ENCODE measurements at places on chromosomes 12 and 14. TPM values are rescaled to one million over a fixed set of nuclear protein-coding genes. Genes with fewer than 3 reads are reported as not detected.

Gene SLC4A8
- 0.14 TPM for polyA plus RNA-seq

Gene LIN7A
- not detected for polyA plus RNA-seq

DNA sequence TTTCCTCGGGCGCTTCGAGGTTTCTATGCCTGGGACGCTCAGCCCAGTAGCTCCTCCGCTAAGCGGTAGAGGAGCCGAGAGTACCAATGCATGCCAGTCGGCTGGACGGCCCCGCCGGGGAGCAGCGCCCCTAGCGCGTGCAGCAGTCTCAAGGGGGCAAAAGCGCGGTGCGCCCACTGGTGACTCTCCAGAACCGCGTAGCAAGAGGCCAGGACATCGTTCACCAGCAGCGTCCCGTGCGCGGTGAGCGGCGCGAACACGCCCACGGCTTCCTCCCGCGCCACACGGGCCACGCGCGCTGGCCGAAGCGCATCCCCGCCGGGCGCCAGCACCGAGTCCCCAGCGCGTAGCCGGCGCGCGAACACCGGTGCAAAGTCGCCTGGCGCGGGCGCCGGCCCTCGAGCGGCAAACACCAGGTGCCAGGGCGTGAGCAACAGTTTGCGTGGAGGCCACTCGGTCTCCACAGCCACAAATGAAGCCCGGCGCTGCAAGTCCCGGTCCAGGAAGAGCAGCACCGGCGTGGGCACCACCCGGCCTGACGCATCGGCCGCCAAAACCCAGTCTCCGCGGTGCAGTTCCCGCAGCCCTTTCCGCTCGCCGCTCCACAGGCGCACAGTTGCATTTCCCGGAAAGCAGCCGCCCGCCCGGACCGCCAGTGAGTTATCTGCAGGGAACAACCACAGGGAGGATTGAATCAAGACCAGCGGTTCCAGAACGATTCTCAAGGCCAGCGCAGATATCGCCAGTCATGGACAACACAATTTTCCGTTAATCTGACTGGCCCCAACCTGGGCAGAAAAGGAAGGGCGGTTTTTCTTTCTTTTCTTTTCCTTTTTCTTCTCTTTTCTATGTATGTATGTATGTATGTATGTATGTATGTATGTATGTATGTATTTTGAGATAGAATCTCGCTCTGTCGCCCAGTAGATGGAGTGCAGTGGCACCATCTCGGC, 4.5 kb downstream of the DHH start:
- peaks cover 58% of the 10 kb centered on the region for H3K27me3 ChIP-seq
- H3K36me3 ChIP-seq, result no peaks in the 10 kb centered on the region
- DNase-seq, result peak; percentile 43
- peaks cover 74% of the 10 kb centered on the region for H3K4me1 ChIP-seq
- peak overlapping the region; percentile 11 for H3K4me3 ChIP-seq

Gene APOF
- not detected for polyA plus RNA-seq

Gene FAIM2
- polyA plus RNA-seq, result 0.59 TPM

Gene RAD51B
- polyA plus RNA-seq, result 22.0 TPM

GRCh38 chr12:120925740-120926563, 21.8 kb upstream of the SPPL3 start:
- H3K27ac ChIP-seq, result no peak overlapping the region
- no peaks in the 10 kb centered on the region for H3K4me1 ChIP-seq
- no peaks in the 10 kb centered on the region for H3K27me3 ChIP-seq
- H3K4me3 ChIP-seq, result no peak overlapping the region
- H3K36me3 ChIP-seq, result no peaks in the 10 kb centered on the region

Gene CLEC4E
- not detected for polyA plus RNA-seq

- no peaks in the 10 kb centered on the region for H3K36me3 ChIP-seq
- H3K4me1 ChIP-seq, result no peaks in the 10 kb centered on the region
- no peak overlapping the region for H3K27ac ChIP-seq
- no peak overlapping the region for H3K4me3 ChIP-seq
These were observed 55.0 kb downstream of the TMEM30B start for GRCh38 chr14:61226015-61226654.

Gene SMOC1
- polyA plus RNA-seq, result not detected

Gene TPPP2
- polyA plus RNA-seq, result not detected

- DNase-seq, result no peak
- no peaks in the 10 kb centered on the region for H3K27me3 ChIP-seq
- H3K4me3 ChIP-seq, result no peak overlapping the region
- H3K27ac ChIP-seq, result no peak overlapping the region
These were observed 8.1 kb upstream of the P2RX7 start for GRCh38 chr12:121124402-121125109.

Gene MSRB3
- not detected for polyA plus RNA-seq

DNA sequence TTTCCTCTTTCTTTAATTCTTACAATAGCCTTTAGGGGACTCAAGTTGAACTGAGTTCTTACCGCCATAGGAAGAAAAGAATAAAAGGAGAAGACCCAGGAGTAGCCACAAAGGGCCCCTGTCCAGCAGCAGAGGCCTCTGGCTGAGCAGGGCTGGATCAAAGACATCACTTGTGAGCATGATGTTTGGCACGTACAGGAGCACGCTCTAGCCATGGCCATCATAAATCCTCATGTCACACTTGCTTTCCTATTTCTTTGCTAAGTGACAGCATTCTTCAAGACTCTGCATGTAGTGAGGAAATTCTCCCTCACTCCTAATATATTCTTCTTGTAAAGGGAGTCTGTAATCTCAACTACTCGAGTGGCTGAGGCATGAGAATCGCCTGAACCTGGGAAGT, 15.7 kb downstream of the CLEC4C start:
- H3K4me3 ChIP-seq, result no peak overlapping the region
- H3K4me1 ChIP-seq, result no peaks in the 10 kb centered on the region
- no peaks in the 10 kb centered on the region for H3K36me3 ChIP-seq
- no peaks in the 10 kb centered on the region for H3K27me3 ChIP-seq

DNA sequence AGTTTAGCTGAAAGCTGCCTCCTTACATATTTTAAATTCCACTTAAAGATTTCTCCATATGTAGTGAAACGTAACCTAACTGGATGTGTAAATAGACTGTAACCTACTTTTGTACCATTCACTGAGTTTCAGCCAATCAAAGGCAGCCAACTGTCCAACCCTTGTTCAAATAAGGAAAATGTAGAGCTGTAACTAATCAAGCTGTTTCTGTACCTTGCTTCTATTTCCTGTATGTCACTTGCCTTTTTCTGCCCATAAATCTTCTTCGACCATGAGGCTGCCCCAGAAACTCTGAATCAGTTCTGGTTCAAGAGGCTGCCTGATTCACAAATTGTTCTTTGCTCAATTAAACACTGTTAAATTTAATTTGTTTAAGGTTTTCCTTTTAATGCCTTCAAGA, 6.3 kb downstream of the SLC7A8 start:
- H3K36me3 ChIP-seq, result no peaks in the 10 kb centered on the region
- H3K27ac ChIP-seq, result no peak overlapping the region
- H3K4me1 ChIP-seq, result peaks cover 5% of the 10 kb centered on the region
- peaks cover 7% of the 10 kb centered on the region for H3K27me3 ChIP-seq
- no peak for DNase-seq

GRCh38 chr12:118325081-118325480, 47.6 kb downstream of the TAOK3 start:
- H3K4me1 ChIP-seq, result no peaks in the 10 kb centered on the region
- no peak overlapping the region for H3K27ac ChIP-seq
- no peak for DNase-seq
- H3K36me3 ChIP-seq, result no peaks in the 10 kb centered on the region
- H3K4me3 ChIP-seq, result no peak overlapping the region

- H3K36me3 ChIP-seq, result no peaks in the 10 kb centered on the region
- no peak overlapping the region for H3K4me3 ChIP-seq
- no peak for DNase-seq
These were observed 17.8 kb upstream of the EIF2B2 start for GRCh38 chr14:74985028-74985310.

- peak overlapping the region; percentile 88 for H3K27ac ChIP-seq
- peak overlapping the region; percentile 39 for H3K4me3 ChIP-seq
- H3K27me3 ChIP-seq, result no peaks in the 10 kb centered on the region
- peaks cover 91% of the 10 kb centered on the region for H3K4me1 ChIP-seq
These were observed 66.7 kb downstream of the CCDC88C start for GRCh38 chr14:91350813-91351511.

- H3K4me1 ChIP-seq, result peaks cover 21% of the 10 kb centered on the region
- no peaks in the 10 kb centered on the region for H3K27me3 ChIP-seq
- H3K4me3 ChIP-seq, result no peak overlapping the region
- no peaks in the 10 kb centered on the region for H3K36me3 ChIP-seq
- H3K27ac ChIP-seq, result no peak overlapping the region
These were observed 193.9 kb upstream of the OR4E1 start for GRCh38 chr14:21867541-21867940.

- H3K4me1 ChIP-seq, result no peaks in the 10 kb centered on the region
- H3K27me3 ChIP-seq, result no peaks in the 10 kb centered on the region
- DNase-seq, result no peak
- no peak overlapping the region for H3K27ac ChIP-seq
These were observed 534.3 kb downstream of the SOX5 start for GRCh38 chr12:23415180-23415579.

DNA sequence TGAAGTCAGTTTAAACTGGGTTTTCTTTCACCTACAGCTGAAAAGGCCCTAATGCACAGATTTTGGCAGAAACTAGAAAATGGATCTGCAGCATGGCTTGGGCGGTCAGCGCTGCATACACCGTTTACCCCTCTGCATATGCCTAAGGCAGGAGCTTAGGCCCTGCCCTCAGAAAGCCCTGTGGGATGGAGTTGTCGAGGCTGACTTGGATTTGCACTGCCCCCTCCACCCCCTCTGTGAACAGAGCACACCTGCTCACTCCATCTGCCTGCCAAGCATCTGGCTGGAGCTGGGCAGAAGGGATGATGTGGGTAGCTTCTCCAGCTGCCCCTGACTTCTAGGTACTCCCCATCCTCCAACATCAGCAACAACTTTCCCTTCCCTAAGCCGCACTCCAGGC, 41.9 kb downstream of the TTC7B start:
- no peak overlapping the region for H3K27ac ChIP-seq
- H3K4me3 ChIP-seq, result no peak overlapping the region
- H3K27me3 ChIP-seq, result no peaks in the 10 kb centered on the region

- H3K27ac ChIP-seq, result no peak overlapping the region
- no peaks in the 10 kb centered on the region for H3K4me1 ChIP-seq
- no peak for DNase-seq
- no peaks in the 10 kb centered on the region for H3K36me3 ChIP-seq
These were observed 10.5 kb downstream of the CLEC6A start for GRCh38 chr12:8466241-8466640.

Gene IL22
- 0.67 TPM for polyA plus RNA-seq

Gene KRT83
- polyA plus RNA-seq, result not detected

DNA sequence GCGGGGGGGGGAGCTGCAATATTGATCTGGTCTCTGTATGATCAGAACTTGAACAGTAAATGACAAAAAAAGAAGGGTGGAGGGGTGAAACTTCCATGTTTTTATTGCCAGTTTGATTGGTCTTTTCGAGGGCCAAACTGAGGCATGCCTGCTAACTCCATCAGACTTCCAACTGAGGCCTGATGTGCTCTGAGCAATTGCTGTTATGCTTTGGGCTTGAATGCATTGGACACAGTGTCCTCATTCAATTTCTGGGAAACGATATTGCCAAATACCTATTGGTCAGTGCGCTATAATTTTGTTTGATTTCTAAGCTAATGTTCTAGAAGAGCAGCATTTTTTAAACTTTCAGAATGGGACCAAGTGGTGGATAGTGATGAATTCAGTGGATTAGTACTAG, 2.1 kb upstream of the SLC38A2 start:
- no peak for DNase-seq
- no peaks in the 10 kb centered on the region for H3K27me3 ChIP-seq
- peaks cover 33% of the 10 kb centered on the region for H3K4me1 ChIP-seq
- H3K27ac ChIP-seq, result no peak overlapping the region
- peaks cover 8% of the 10 kb centered on the region for H3K36me3 ChIP-seq
- H3K4me3 ChIP-seq, result no peak overlapping the region

DNA sequence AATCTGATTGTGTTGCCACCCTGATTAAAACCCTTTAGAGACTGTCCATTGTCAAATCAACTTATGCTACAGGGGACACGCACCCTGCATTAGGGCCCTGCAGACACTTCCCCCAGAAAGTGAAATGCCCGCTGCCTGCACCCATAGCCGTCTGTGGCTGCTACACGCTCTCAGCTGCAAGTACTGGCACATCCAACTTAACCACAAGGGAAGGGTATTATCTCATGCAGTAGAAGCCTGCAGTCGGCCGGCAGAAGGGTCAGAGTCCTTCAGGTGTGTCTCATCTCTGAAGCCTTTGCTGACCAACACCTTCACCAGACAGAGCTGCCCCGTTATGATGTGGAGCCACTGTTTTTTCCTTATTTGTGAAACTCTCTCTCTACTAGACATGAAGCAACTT, 20.8 kb downstream of the CFAP251 start:
- H3K27me3 ChIP-seq, result no peaks in the 10 kb centered on the region
- H3K4me1 ChIP-seq, result no peaks in the 10 kb centered on the region
- no peaks in the 10 kb centered on the region for H3K36me3 ChIP-seq
- H3K4me3 ChIP-seq, result no peak overlapping the region
- no peak for DNase-seq

GRCh38 chr12:88993651-88994050, 358.6 kb downstream of the DUSP6 start:
- no peak for DNase-seq
- H3K27ac ChIP-seq, result no peak overlapping the region
- no peaks in the 10 kb centered on the region for H3K4me1 ChIP-seq
- no peak overlapping the region for H3K4me3 ChIP-seq

- no peaks in the 10 kb centered on the region for H3K27me3 ChIP-seq
- H3K27ac ChIP-seq, result no peak overlapping the region
- no peaks in the 10 kb centered on the region for H3K36me3 ChIP-seq
- no peak overlapping the region for H3K4me3 ChIP-seq
These were observed 155.6 kb upstream of the TMEM132C start for GRCh38 chr12:128111333-128111732.

Gene OAS2
- polyA plus RNA-seq, result 65.6 TPM

Gene SCNN1A
- 0.24 TPM for polyA plus RNA-seq

DNA sequence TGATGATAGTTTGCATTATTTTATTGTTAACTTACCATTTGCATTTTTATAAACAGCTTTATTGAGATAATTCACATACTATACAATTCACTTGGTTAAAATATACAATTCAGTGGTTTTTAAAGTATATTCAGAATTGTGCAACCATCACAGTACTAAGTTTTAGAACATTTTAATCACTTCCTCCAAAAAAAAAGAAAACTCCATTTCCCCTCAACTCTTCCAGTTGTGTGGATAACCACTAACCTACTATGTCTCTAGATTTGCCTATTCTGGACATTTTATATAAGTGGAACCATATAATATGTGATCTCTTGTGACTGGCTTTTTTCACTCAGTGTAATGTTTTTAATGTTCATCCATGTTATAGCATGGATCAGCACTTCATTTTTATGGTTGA, 41.3 kb downstream of the WNK1 start:
- DNase-seq, result no peak
- H3K36me3 ChIP-seq, result no peaks in the 10 kb centered on the region
- H3K27ac ChIP-seq, result no peak overlapping the region
- peaks cover 85% of the 10 kb centered on the region for H3K4me1 ChIP-seq
- H3K4me3 ChIP-seq, result no peak overlapping the region

Gene DMAC2L
- 18.8 TPM for polyA plus RNA-seq

Gene TEAD4
- polyA plus RNA-seq, result not detected

- H3K27me3 ChIP-seq, result no peaks in the 10 kb centered on the region
- no peaks in the 10 kb centered on the region for H3K36me3 ChIP-seq
These were observed 3.6 kb downstream of the TNS2 start for GRCh38 chr12:53053218-53054111.

- no peak overlapping the region for H3K27ac ChIP-seq
- H3K27me3 ChIP-seq, result no peaks in the 10 kb centered on the region
- no peaks in the 10 kb centered on the region for H3K4me1 ChIP-seq
- no peak for DNase-seq
- H3K4me3 ChIP-seq, result no peak overlapping the region
- no peaks in the 10 kb centered on the region for H3K36me3 ChIP-seq
These were observed 128.2 kb downstream of the PTPN11 start for GRCh38 chr12:112546996-112547395.

GRCh38 chr12:46407361-46407760, 34.8 kb upstream of the SLC38A2 start:
- H3K27ac ChIP-seq, result no peak overlapping the region
- peaks cover 13% of the 10 kb centered on the region for H3K4me1 ChIP-seq
- no peaks in the 10 kb centered on the region for H3K27me3 ChIP-seq
- H3K36me3 ChIP-seq, result no peaks in the 10 kb centered on the region
- H3K4me3 ChIP-seq, result no peak overlapping the region

Data from CD4-positive, alpha-beta memory T cell (primary cell).